ENCODE measurements at places on chromosomes 1 and 21.

GRCh38 chr1:74180490-74180889 lies 17.5 kb downstream of the LRRIQ3 start:
- DNase-seq: no peak

DNA sequence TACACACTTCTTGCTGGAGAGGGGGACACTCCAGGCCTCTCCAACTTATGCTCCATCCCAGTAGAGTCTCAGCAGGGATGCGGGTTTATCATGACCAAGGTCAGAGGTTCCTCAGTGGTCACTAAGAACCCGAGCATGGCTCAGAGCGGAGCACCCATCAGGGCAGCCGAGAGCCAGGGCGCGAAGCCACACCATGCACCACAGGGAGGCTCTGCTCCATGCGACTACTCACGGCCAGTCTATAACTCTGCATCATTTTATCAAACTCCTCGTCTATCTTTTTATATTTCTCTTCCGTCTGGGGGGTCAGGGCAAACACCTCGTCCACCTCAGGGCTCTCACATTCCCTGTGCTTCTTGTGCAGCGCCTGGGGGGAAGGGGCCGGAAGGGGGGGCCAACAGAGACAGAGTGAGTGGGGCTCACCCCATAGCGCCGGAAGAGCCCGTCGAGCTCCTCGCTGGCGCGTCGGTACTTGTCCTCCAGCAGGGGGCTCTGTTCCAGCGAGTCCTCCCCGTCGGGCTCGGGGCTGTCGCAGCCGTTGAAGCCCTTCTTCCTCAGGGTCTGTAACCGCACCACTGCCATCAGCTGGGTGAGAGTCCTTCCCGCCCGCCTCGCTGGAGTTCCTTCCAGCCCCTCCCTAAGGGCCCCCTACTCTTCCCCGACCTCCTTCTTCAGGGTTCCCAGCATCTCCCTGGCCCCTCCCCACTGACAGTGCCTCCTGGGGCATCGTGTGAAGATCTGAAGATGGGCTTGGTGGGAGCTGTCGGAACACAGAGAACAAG lies 20.0 kb downstream of the MEF2D start:
- no peak for DNase-seq

DNA sequence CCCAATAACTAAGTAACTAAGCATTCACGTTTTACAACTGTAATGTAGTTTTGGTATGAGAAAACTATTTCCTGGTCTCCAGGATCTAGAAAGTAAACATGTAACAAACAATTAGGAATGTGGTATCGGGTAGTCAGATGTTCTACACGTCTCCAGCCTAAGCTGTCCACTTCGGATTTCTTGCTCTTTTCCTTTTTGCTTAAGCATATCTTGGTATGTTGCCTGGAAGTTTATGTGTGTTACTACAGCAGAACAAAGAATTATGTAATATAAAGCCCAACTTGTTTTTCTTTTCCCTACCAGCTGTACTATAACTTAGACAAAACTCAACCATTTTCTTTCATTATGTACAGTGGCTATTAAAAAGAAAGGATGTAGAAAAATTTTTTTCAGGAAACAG lies 20.4 kb upstream of the WARS2 start:
- DNase-seq: no peak

DNA sequence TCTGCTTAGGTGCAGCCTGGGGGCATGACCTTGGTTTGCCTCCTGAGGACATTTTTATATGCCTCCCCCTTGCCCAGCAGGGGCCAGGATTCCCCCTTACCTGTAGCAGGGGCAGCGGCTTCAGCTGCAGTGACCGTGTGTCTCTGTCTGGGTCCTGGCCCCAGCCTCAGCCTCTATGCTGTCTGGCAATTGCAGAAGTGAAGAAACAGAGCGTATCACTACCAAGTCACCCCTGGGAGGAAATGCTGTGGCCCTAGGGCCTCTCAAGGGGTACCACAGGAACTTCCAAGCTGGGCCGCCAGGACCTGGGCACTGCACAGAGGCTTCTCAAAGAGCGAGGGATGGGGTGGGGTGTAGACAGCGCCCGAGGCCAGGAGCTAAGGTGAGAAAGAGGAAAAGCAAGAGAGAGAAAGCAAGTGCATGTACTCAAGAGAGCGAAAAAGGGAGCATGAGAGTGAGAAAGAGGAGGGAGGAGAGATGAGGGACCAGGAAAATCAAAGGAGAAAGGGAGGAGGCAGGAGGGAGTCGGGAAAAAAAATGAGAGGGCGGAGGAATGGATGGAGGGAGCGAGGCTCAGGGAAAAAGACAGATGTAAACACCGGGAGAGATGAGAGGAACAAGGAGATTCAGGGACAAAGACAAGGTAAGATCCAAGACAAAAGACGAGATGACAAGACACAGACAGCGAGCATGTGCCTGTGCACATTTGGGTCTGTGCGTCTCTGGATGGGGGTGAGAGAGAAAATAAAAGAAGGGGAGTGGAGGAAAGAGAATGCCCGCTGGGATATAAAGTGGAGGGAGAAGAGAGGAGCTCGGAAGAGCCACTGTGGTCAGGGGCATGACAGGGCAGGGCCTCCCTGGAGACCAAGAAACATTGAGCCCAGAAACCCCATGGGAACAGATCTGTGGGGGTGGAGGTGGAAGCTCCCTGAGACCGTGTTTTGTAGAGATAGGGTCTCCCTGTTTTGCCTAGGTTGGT lies at the start of gene PTAFR:
TSS of gene PTAFR (minus strand) at position 199 of the 979 bp plus-strand sequence. CDS start 25,669 bp downstream, outside the sequence.
- no peak for DNase-seq

DNA sequence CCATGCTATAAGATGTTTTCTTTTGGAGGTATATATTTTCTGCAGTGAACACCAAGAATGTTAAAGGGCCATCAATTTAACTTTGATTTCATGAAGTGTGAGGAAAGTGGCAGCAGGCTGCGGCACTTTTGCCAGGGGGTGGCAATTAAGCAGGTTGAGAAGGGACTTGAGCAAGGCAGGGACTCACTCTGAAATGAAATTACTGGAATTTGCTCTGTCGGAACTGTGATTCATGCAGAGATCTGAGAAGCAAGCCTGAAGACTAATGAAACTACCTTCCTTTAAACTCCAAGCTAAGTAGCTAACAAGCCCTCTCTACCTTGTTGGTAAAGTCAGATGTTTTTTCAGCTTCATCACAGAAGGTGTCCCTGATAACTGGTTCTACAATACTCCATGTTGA lies 441.6 kb downstream of the SIPA1L2 start:
- DNase-seq: no peak

DNA sequence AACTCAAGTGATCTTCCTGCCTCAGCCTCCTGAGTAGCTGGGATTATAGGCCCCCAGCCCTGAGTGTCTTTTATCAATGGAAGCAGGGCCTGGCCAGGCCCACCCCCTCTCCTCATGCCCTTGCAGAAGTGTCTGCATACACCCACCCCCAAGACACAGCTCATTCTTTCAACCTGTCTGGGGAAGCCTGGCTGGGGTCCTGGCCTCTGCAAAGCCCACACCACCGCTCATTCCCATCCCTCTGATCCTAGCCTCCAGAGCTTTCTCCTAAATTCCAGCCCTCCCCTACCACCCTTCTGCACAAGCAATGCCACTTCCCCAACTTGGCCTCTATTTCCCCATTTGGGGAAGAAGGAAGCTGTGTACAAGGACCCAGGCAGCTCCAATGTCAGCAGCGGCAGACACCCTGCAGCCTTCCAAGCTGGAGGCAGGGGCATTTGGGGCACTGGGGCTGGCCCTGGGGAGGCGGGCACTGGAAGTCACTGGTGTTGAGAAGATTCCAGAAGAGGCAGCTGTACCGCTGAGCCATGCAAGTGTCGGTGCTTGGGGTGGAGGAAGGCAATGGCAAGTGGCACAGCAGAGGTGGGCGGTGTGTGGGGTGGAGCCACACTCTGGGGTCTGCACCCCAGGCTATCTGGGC lies 33.7 kb upstream of the ARF1 start:
- no peak for DNase-seq

DNA sequence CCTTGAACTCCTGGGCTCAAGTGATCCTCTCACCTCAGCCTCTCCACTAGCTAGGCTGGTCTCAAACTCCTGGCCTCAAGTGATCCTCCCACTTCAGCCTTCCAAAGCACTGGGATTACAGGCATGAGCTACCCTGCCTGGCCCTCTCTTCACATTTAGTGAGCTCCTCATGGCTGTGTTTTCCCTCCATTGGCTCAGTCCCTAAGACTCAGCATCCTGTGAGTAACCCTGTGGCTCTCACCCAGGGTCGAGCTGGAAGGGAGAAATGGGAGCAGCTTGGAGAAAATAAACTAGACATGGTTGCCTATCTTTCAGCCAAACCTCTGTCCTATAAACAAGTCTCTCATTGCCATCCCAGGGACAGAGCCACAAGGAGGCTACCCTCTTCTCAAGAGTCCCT lies 17.5 kb downstream of the NCF2 start:
- no peak for DNase-seq

GRCh38 chr1:78301141-78301540 lies 189.6 kb upstream of the PTGFR start:
- no peak for DNase-seq

DNA sequence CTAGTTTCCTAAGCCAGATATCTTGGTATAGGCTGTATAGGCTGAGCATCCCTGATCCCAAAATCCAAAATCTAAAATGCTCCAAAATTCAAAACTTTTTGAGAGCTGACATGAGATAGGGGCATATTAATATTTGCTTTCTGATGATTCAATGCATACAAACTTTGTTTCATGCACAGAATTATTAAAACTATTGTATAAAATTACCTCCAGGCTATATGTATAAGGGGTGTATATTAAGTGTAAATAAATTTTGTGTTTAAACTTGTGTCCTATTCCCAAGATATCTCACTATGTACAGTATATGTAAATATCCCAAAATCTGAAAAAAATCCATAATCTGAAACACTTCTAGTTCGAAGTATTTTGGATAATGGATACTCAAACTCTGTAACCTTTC lies 2.6 kb downstream of the WDR64 start:
- no peak for DNase-seq

GRCh38 chr1:183590244-183591191 lies at the start of gene NCF2:
Gene NCF2, minus strand, starts transcription at chr1:183590459. Its CDS starts 130 bp downstream, at chr1:183590329.
- no peak for DNase-seq

GRCh38 chr1:236494082-236494481 lies 29.7 kb upstream of the LGALS8 start:
- no peak for DNase-seq

DNA sequence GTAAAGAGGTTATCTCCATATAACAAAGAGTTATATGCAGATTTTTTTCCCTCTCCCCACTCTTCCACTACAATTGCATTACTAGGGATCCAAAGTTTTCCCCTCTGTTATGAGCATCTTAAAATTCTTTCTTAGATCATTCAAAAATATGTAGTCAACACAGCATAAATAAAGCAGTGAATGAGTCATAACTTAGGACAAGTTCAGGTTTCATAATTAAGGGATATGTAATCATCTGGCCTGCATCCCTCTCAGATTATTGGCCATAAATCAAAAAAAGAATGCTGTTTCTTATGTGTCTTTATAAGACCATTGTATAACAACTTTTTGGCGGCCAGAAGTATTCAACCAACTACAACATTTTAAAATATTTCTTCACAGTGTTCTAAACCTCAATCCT lies 1526.1 kb downstream of the KCNT2 start:
- no peak for DNase-seq

- DNase-seq: no peak
These were observed 82.1 kb downstream of the MT1HL1 start for GRCh38 chr1:236922190-236922589.

DNA sequence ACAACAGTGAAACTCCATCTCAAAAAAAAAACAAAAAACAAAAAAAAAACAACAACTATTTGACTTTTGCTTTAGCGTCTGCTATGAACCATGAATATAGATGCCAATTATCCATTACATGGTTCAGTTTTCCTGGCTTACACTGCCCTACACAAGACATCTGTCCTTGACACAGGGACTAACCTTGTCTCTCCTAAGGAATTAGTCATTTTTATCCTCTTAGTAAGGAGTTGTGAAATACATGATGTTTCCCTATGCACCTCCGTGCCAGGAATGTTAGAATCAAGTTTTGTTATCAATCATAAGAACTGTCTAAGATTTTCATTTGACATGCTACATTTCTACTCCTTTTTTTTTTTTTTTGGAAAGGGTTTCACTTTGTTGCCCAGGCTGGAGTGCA lies 241.8 kb downstream of the KIF26B start:
- DNase-seq: no peak

DNA sequence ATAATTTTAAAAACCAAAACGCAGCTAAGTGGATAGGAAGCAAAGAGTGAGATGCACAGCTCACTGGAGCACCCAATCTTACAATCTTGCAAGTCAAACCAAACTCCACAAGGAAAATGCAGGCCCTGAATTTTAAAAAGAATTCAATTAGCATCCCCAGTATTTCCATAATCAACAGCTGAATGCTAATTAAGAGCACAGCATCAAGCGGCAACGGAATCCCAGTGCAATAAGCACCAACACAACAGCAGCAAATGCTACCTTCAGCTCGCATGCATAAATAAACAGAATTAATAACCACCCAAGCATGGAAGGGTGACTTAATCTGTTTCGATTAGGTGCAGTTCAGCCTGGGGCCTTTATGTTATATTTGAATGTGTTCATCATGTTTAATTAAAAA lies 142.9 kb downstream of the SLC45A1 start:
- DNase-seq: no peak

- DNase-seq: no peak
These were observed 790 bp upstream of the UTS2 start for GRCh38 chr1:7853684-7854026.

GRCh38 chr21:31537872-31538576 lies 121.5 kb upstream of the SOD1 start:
- no peak for DNase-seq

- no peak for DNase-seq
These were observed 13.5 kb upstream of the RCSD1 start for GRCh38 chr1:167616521-167616920.

DNA sequence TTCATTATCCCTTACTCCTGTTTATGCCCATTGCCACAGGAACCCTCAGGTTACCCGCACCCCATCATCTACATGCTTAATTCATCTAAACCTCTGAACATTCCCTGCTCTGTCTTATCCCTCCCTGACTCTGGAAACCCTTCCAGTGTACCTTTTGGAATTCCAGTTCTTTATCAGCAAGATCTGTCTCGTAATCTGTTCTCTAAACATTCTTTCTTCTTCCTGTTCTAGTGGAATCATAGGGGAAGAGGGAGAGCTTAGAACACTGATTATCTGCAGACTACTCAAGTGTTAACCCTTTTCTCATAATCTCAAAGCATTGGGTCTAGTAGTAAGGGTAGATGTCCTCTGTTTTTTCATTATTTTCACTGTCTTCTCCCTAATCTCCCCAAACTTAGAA lies 159.8 kb downstream of the PIK3R3 start:
- DNase-seq: no peak

DNA sequence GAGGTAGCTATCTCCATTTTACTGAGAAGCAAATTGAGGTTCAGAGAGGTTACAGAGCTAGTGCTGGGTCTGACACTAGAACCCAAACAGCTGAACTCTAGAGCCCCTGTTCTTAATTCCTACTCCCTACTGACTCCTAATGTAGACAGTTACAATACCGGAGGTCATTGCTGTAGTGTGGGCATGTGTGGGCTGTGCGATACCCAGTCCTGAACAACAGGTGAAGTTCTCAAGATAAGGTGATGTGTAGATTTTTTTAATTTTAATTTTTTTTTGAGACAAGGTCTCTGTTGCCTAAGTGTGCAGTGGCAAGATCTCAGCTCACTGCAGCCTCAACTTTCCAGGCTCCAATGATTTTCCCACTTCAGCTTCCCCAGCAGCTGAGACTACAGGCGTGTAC lies 1.6 kb upstream of the RHOC start:
- DNase-seq: no peak

- no peak for DNase-seq
These were observed 33.1 kb downstream of the PRDM2 start for GRCh38 chr1:13732971-13733667.

- DNase-seq: peak; percentile 18
These were observed 439.1 kb upstream of the VAMP3 start for GRCh38 chr1:7331926-7332535.
